ENCODE measurements at places on chromosomes 13 and 19.

- DNase-seq = no peak
Measured at GRCh38 chr13:83816081-83816480, 66.2 kb downstream of the SLITRK1 start.

- DNase-seq = no peak
Measured at GRCh38 chr13:76210262-76210661, 574.1 kb downstream of the LMO7 start.

- DNase-seq = no peak
Measured at GRCh38 chr19:32661318-32661717, 13.7 kb downstream of the ANKRD27 start.

DNA sequence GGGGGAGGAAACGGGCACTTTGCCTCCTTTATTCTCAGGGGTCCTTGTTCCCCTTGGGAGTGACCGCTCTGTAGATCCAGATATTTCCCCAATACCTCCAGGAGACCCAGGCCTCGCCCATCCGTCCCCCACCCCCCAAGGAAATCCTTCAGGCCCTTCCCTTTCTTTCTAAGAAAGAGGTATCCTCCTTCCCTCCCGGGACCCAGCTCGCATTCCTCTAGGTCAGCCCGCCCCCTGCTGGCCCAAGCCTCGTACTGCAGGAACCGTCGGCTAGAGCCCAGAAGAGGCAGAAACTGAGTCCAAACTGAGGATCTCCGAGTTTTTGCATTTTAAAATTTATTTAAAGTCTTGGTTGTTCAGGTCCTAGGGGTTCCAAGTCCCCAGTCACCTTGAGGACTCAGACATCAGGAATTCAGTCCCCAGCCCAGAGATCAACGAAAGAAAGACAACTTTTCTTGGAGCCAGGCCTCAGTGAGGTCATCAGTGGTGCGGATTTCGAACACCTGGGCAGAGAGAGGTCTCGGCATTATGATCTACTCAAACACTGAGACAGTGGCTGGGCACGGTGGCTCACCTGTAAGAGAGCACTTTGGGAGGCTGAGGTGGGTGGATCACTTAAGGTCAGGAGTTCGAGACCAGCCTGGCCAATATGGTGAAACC lies 7.5 kb upstream of the LRFN1 start:
- DNase-seq = peak; percentile 85

GRCh38 chr19:13847407-13848339 lies 29.3 kb upstream of the NANOS3 start:
- DNase-seq = peak; percentile 72

GRCh38 chr13:80988391-80989151 lies 647.6 kb upstream of the SPRY2 start:
- DNase-seq = no peak
